ENCODE measurements at places on chromosomes 7 and 10.

- DNase-seq: no peak
These were observed 277.3 kb upstream of the SEMA3D start for GRCh38 chr7:85464042-85464651.

DNA sequence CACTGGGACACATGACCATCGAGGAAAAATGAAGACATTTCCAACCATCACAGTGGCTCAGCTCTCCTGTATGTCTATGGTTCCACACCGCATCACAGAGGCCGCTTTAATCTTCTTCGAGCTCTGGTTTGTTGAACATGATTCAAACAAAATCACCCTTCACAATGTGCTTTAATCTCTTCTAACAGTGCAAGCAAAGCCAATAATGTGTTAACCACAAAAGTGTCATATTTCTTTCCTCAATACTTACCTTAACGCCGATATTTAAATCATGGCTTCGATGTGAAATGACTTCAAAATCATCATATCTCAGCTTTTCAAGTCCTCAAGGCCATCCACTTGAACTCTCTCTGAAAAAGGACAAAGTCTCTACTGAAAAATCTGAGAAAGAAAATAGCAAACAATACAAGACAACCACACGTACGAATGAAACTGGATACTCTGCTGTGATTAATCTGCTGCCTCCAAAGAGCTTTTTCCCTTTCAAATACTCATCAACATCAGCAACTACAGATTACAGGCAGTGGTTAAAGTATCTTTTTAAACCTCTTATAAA, 23.0 kb upstream of the SVIL start:
- no peak for DNase-seq

GRCh38 chr7:136234040-136234439, 256.9 kb upstream of the MTPN start:
- DNase-seq: no peak

- no peak for DNase-seq
These were observed 95.2 kb upstream of the DNAAF5 start for GRCh38 chr7:631291-631711.

- DNase-seq: no peak
These were observed 21.0 kb upstream of the C10orf90 start for GRCh38 chr10:126691456-126691855.

DNA sequence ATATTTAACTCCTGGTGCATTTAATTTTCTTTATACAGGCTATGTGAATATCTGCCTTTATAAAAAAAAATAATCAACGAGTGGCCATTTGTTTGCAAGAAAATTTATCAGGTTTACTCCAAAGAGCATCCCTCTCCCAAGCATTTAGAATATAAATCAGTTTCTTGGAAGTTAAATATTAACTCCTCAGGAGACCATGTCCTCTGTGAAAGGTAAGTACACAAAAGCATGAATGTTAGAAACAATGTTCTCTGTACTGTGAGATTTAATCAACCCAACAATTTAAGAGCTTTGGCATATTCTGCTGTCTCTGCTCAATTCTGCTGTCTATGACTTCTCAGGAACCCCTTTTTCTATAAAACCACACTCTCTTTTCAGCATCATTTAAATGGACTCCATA, 119.3 kb upstream of the LAMB4 start:
- no peak for DNase-seq

- no peak for DNase-seq
These were observed 17.3 kb downstream of the PRSS58 start for GRCh38 chr7:142240546-142240945.

- no peak for DNase-seq
These were observed 22.3 kb downstream of the ZNF783 start for GRCh38 chr7:149284343-149284742.

GRCh38 chr7:44767134-44767911, 18.7 kb downstream of the ZMIZ2 start:
- DNase-seq: no peak

- no peak for DNase-seq
These were observed 27.6 kb upstream of the RNF32 start for GRCh38 chr7:156612930-156613329.

GRCh38 chr10:17428351-17429097, 25.9 kb downstream of the ST8SIA6 start:
- no peak for DNase-seq

DNA sequence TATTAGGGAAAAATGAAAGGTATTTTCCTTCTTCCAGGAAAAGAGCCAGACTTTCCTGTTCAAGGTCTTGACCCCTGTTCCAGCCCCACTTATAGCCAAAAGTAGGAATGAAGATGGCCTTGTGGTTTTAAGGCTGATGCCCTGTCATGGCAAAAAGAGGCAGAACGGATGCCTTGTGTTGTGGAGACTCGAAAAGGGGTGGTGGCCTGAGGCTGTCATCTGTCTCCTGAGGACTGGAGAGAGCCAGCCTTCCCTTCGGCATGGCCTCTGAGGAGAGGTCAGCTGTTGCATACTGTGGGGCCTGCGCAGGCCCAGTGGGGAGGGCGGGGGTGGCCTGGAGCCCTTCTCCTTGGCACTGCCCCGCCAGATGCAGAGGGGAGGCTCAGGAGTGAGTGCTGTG, 166.0 kb upstream of the EEPD1 start:
- no peak for DNase-seq

- no peak for DNase-seq
These were observed 9.7 kb upstream of the ANKRD7 start for GRCh38 chr7:118214833-118215182.

DNA sequence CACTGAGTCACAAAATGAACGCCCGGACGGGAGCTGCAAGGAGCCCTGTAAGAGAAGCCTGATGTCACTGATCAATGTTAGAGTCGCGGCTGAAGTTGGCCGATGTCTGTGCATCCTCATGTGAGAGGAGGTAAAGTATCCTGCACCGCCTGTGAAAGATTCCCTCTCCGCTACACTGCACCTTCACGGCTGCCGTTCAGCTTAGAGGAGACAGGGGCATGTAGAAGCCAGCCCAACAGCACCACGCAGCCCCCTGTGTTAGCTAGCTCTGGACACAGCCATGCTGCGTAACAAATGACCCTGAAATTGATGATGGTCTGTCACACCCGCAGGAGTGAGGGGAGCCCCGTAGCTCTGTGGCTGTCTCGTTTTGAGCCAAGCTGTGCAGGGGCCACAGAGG, 81.5 kb upstream of the DIP2C start:
- no peak for DNase-seq

DNA sequence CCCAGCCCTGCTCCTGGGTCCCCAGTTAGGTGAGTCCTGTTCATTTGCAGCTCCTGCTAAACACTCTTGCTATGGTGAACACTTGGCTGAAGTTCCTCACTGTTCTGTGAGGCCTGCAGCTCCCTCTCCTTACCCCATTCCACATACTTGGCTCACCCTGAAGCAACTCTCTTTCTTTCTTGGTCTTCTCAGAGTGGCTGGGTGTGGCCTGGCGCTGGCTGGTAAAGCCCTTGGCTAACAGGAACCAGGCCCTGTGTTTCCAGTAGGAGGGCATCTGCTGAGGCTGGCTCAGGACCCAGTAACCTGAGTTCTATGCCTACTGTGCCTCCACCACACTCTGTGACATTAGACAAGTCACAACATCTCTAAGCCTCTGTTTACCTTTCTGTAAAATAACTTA, 53.1 kb upstream of the COL13A1 start:
- no peak for DNase-seq

- DNase-seq: peak; percentile 54
These were observed 15.6 kb downstream of the ADAM8 start for GRCh38 chr10:133260895-133261725.

GRCh38 chr10:47412869-47413268, 28.8 kb upstream of the ZNF488 start:
- no peak for DNase-seq

GRCh38 chr7:3888096-3888495, 587.0 kb downstream of the SDK1 start:
- no peak for DNase-seq

- no peak for DNase-seq
These were observed 594.9 kb downstream of the LRMDA start for GRCh38 chr10:76026176-76026771.

DNA sequence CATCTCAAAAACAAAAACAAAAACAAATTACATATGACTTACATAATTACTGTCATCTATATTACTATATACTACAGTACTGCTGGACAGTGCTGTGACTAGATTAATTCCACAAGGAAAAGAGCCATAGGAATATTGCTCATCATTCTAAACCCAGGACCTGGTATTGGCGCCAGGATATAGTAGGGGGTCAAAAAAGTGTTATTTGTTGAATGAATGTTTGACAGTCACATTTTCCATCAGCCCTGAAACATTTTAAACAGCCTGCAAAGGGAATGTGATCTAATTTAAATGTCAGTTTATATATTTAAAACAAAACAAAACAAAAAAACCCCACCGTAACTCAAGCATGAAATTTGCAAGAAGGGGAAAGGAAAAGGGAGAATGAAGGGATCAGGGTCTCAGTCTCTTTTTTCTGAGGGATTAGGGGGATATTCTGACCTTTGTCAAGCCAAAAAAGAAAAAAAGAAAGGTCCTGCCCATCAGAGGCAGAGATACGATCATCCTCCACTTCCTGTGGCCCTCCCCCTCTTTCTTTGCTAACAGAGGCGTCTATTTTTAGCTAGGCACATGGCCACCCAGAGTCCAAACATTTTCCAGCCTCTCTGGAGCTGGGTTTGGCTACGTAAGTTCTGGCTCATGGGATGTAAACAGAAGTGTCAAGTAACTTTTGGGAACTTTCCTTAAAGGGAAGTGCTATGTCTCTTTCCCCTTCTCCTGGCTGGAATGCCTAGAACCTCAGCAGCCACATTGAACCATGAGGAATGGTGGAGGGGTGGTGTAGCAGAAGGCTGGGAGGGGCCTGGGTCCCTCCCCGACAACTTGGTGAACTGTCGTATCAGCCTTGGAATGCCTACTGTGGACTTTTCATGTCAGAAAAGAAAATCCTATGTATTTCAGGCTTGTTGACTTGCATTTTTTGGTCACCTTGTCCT, 44.6 kb upstream of the DLG5 start:
- peak; percentile 97 for DNase-seq

DNA sequence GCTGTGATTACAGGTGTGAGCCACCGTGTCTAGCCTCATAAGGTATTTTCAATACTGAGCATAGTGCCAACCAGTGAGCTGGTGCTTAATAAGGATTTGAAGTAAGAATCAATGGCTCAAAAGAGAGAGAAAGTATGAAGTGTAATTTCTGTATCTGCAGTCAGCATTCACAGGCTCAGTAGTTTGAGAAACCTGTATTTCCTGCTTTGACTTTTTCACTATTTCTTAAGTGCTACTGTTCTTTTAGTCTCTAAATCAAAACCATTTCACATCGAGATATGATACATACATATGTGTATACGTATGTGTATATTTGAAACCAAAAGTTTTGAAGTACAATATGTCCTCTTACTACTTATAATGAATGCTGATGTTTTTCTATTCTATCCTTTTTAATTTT, 189.9 kb downstream of the PPP1R9A start:
- DNase-seq: no peak

- DNase-seq: no peak
These were observed 20.2 kb downstream of the HPS6 start for GRCh38 chr10:102085336-102085735.

GRCh38 chr10:16991011-16991410, 138.6 kb downstream of the CUBN start:
- DNase-seq: no peak

DNA sequence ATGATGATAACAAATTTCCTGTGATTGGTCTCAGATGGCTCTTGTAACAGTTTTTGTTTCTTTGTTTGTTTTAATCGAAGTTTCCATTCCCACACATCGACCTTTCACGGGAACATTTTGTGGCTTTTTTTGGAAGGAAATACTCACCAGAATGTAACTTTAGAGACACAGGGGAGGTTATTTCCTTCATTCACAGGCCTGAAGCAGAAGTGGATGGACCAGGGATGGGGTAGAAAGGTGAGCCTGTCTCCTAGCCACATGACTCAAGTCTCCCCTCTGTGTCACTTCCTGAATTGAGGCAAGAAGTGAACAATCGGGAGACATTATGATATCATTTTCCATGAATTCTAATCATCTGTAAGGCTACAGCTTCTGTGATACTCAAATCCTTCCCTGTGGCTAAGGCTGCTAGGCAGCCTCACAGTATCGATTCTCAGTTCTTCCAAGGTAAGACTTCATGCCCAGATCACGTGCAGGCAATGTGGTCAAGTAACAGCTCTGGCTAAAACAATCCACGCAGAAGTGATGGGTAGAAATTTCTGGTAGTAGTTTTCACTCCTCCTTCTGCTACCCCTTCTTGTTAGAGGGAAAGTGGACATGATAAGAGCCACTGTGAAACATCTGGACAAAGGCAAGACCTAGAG, 203.9 kb upstream of the NEBL start:
- DNase-seq: peak; percentile 67

DNA sequence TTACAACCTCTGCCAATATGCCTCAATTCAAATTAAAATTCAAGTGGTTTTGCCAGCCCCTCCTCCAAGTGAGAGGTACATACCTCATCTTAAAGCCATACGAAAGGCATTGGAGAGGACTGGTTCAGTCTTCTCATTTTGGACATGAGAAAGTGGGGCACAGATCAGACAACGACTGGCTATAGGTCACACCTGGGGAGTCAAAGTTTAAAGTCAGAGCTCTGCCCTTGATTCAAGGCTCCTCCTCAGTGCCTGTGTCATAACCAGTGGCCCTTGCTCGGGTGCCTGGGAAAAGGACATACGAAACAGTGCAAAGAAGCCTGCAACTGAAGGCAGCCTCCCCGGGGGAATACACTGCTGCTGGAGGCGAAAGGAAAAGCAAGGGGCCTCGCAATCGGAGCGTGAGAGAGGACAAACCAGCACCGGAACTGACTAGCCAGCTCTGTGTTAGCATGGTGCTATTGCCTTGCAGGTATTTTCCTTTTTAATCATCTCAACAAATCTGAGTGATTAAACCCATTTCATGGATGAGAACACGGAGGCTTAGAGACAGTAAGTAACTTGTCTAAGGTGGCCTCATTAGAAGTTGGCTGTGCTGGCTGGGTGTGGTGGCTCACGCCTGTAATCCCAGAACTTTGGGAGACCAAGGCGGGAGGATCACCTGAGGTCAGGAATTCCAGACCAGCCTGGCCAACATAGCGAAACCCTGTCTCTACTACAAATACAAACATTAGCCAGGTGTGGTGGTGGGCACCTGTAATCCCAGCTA, 1.1 kb upstream of the MTPAP start:
- DNase-seq: peak; percentile 39

- DNase-seq: no peak
These were observed 2.6 kb downstream of the ADIRF start for GRCh38 chr10:86970982-86971231.

GRCh38 chr7:129933627-129934026, 19.1 kb downstream of the UBE2H start:
- DNase-seq: no peak

DNA sequence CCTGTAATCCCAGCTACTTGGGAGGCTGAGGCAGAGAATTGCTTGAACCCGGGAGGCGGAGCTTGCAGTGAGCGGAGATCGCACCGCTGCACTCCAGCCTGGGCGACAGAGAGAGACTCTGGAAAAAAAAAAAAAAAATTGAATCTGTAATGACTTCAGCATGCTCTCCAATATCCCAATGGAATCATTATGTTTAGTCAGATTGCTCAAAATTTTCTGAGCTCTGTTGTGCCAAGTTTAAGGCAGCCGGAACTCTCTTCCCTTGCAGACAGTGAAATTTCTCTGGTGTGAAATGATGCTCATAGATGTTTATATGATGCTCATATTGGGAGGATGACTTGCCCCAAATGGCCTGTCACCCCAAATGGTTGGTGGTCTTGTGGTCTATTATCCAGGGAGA, 180.9 kb downstream of the CTTNBP2 start:
- DNase-seq: peak; percentile 61

GRCh38 chr7:149489391-149490024, 8.1 kb downstream of the ZNF746 start:
- no peak for DNase-seq
